ENCODE measurements at places on chromosomes 12 and 14.

DNA sequence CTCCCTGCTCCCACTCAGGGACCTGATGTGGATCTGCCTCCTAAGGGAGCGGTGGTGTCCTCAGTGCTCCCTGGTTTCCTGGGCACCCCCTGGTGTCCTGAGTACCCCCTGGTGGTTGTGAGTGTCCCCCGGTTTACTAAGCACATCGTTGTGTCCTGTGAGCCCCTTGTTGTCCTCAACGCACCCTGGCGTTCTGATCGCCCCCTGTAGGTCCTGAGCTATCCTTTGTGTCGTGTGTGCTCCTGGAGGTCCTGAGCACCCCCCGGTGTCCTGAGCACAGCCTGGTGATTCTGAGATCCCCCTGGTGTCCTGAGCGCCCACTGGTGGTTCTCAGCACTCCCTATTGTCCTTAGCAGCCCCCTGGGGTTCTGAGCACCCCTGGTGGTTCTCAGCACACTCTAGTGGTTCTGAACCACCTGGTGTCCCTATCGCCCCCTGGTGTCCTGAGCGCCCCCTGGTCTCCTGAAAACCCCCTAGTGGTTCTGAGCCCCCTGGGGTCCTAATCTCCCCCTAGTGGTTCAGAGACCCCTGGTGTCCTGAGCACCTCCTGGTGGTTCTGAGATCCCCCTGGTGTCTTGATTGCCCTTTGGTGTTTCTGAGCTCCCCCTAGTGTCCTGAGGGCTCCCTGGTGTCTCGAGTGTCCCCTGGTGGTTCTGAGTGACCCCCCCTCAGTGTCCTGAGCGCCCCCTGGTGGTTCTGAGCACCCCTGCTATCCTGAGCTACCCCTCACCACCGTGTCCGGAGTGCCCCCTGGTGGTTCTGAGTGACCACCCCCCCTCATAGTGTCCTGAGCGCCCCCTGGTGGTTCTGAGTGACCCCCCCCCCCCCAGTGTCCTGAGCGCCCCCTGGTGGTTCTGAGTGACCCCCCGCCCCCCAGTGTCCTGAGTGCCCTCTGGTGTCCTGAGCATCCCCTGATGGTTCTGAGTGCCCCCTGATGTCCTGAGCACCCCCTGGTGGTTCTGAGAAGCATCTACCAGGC lies 615.1 kb downstream of the TMEM121 start:
- DNase-seq: no peak

- DNase-seq: no peak
Measured at GRCh38 chr14:63276016-63276415, 42.7 kb downstream of the GPHB5 start.

DNA sequence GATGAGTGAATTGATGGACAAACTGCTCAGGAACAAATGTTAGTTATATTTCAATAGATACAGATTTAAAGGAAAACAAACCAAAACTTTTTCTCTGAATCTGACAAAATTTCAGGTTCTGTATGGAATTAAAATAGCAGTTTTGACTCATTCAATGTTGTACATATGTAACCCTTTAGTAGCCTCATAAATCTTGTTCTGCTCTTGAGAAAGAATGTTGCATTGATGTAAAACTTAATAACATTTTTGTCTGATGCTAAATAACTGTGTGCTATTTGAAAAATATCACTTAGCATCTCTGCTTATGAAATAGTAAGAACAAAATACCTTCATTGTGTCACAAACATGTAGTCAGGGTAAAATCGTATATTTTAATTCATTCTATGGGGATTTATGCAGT lies 168.9 kb upstream of the NOVA1 start:
- DNase-seq: no peak

DNA sequence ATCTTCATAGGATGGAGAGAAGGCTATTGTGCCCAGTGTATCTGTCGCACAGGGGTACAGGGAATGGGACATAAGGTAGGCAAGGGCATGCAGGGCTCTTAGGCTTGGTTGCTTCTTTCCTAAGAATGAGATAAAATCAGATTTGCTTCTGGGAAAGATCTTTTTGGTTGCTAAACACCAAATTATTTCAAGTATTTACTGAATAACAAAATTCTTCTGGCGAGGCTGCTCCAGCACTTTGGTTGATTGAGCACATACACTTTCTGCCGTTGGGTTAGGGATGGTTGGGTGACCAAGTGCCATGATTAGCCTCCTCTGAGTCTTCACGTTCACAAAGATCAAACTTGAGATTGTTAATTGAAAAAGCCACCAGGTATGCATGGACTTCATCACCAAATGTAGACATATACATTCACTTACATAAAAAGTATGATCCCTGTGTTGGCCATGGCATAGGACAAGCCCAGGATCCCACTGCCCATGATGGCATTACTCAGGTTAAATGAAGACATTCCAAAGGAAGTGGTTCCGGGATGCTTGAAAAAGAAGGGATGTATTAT lies 38.2 kb downstream of the SLC38A4 start:
- no peak for DNase-seq

DNA sequence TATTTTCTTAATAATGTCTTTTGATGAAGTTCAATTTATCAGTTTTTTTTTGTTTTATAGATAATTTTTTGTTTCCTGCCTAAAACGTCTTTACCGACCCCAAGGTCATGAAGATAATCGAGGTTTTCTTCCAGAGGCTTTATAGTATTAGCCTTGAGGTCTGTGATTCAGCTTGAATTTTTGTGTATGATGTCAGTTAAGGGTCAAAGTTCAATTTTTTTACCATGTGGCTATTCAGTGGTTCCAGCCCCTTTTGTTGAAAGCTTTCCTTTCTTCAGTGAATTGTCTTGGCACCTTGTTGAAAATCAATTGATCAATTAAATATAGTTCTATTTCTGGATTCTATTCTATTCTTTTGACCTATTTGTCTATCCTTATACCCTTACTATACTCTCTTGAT lies 3.2 kb upstream of the MGST1 start:
- no peak for DNase-seq

DNA sequence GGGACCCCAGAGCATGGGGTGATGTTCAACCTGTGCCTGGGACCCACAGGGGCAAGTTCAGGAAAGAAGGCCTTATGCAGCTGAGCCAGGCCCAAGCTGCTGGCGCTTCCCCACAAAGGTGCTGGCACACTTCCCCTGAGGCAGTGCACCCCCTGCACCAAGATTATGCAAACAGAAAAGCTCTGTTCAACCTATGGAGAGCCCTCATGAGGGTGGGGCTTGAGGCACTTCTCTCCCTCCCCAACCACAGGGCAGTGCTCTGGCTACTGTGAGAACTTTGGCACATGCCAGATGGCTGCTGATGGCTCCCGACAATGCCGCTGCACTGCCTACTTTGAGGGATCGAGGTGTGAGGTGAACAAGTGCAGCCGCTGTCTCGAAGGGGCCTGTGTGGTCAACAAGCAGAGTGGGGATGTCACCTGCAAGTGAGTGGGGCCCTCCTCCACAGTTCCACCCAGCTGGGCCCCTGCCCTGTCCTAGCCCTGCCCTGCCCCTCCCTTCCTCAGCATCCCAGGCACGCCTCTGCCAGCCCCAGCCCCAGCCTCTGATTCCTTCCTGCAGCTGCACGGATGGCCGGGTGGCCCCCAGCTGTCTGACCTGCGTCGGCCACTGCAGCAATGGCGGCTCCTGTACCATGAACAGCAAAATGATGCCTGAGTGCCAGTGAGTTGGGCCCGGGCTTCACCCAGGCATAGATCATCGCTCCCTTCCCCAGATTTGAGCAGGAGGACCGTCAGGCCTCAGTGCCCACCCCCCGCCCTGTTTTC lies 5.5 kb upstream of the NXPH4 start:
- no peak for DNase-seq

GRCh38 chr12:118238888-118239287 lies 103.0 kb downstream of the PEBP1 start:
- no peak for DNase-seq

DNA sequence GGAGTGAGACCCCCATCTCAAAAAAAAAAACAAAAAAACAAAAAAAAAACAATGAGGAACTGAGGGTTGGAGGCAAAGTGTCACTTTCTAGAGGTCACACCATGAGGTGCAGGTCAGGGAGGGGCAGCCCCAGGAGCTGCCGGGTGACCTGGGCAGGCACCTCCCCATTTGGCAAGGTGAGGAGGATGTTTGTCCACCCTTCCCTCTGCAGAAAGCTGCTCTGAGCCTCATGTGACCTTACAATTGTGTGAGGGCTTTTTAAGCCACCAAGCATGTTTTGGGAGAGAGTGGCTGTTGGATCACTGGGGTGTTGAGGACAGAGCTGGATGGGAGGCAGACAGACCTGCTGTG lies 49.6 kb downstream of the FOXN4 start:
- no peak for DNase-seq

- no peak for DNase-seq
Measured at GRCh38 chr12:67647181-67647798, 1.3 kb upstream of the DYRK2 start.

- no peak for DNase-seq
Measured at GRCh38 chr12:130547480-130548155, 168.5 kb downstream of the RIMBP2 start.

- no peak for DNase-seq
Measured at GRCh38 chr14:66824251-66824650, 316.3 kb downstream of the GPHN start.

GRCh38 chr12:40618636-40619035 lies 73.6 kb upstream of the CNTN1 start:
- DNase-seq: no peak

GRCh38 chr14:94439453-94440057 lies 13.0 kb downstream of the SERPINA11 start:
- no peak for DNase-seq

DNA sequence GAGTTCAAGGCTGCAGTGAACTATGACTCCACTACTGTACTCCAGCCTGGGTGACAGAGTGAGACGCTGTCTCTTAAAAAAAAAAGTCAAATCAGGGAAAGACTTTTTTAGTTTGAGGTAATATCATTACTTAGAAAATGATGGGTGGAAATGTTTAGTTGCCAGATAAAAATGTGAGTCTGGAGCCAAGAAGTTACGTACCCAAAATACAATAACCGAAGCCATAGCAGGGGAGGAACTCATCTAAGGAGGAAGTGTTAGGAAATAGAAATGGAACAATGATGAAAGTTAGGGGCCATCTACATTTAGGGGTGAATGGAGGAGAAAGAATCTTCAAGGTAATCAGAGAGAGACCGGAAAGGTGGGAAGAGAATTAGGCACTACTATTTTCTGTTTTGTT lies 98.8 kb downstream of the DACT1 start:
- DNase-seq: no peak

DNA sequence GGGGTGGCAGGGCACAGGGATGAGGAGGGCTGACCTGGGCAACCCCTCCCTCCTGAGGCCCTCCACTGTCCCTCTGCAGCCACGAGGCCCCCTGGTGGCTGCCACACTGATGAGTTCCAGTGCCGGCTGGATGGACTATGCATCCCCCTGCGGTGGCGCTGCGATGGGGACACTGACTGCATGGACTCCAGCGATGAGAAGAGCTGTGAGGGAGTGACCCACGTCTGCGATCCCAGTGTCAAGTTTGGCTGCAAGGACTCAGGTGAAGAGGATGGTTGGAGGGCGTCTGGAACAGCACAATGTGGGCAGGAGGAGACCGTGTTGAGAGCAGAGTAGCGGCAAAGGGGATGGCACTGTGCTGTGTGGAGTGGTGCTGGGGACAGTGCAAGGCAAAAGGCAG lies 25.7 kb upstream of the LRP1-AS start:
- no peak for DNase-seq

DNA sequence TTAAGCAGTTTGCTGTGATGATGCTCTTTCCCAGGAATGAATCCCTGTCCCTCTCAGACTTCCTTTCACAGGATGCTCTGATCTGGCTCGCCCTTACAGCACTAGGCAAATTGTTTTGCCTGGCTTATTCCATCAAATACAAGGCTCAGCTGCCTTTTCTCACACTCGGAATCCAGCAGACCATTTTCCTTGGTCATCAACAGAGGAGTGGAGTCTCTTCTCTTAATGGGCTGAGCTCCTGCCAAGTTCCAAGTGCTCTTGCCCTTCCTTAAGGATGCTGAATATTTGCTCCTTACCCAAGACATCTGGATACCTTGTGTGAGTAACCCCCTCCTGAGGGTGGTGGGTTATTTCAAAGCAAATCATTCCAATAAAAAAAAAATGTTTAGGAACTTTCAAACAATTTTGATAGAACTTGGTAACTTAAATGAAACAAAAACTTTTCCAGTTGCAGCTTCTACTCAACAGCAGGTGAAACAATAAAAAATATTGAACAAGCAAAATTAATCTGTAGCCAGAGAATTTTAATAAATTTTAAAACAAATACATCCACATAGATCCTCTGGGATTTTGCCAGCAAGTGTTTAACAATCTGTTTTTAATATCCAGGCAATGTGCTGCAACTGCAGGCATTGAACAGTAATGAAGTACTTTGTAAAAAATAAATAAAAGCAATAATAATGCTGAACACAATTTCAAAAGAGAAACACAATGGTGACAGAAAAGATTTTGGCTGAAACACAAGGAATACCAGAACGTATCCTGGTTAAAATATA lies 264.0 kb upstream of the FAR2 start:
- no peak for DNase-seq

DNA sequence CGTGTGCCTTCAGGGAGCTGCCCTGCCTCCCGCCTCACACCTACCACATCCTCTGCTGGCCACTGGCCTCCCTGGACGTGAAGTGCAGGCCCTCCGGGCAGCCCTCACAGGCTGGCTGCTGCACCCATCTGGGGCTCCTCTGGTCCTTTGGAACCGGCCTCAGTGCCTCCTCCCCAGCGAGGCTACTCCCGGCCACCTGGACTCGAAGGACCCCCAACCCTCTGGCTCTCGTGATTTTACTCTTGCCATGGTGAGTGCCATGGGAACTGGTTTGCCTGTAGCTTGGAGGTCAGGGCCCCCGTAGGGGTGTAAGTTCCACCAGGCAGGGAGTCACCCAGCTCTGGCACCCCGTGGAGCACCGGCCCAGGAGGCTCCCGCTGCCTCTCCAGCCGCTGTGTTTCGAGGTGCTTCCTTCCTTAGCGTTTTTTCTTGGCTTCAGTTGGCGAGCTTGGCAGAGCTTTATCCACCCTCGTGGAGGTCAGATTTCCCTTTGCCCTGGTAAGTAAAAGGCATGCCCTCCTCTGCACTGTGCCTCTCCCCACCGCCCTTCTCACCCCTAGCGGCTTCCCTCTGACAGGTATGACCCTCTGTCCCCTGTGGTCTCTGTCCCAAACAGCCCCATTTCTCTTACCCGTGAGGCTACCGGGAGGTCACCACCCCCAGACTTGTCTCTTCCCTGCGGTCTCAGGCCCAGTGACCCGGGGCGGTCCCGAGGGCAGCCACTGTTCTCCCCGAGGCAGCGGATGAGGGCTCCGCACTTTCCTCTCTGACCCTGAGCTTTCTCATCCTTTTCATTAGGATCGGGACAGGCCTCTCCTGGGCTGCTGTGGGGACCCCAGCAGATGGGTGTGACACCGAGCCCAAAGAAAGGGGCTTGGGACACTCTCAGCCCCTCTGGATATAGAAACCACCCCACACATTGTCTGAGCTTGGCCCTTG lies 203.1 kb upstream of the C14orf180 start:
- no peak for DNase-seq
